ENCODE measurements at places on chromosomes 2 and 18. TPM values are rescaled to one million over a fixed set of nuclear protein-coding genes. Genes with fewer than 3 reads are reported as not detected.

SAG gene
- total RNA-seq = not detected

RAMP1 gene
- 1.0 TPM for total RNA-seq

HAAO gene
- total RNA-seq = 1.0 TPM

ZC3H6 gene
- total RNA-seq = 17.6 TPM

DNA sequence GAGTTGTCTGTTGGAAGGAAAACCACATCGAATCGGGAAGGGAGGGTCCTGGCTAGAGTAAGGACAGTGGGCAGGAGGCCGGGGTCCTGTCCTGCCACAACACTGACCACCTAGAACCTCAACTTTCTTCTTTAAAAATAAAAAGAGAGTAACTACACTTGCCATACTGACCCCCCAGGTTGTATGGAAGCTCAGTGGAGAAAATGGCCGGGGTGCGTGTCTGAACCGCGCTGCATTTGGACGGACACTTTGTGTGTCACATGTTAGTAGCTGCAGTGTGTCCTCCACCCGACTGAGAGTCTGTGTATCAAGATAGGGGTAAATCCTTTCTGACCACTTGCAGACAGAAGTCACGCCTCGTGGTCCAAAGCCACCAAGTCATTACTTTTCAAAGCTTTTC is 87.0 kb downstream of the GBX2 start:
- H3K27me3 ChIP-seq = peaks cover 2% of the 10 kb centered on the region
- H3K36me3 ChIP-seq = no peaks in the 10 kb centered on the region
- H3K4me1 ChIP-seq = no peaks in the 10 kb centered on the region

- no peak overlapping the region for H3K27ac ChIP-seq
- no peaks in the 10 kb centered on the region for H3K27me3 ChIP-seq
- DNase-seq = no peak
- H3K4me1 ChIP-seq = peaks cover 1% of the 10 kb centered on the region
- H3K4me3 ChIP-seq = no peak overlapping the region
- H3K36me3 ChIP-seq = no peaks in the 10 kb centered on the region
Measured at GRCh38 chr2:207898354-207898695, 127.0 kb downstream of the PLEKHM3 start.

DNA sequence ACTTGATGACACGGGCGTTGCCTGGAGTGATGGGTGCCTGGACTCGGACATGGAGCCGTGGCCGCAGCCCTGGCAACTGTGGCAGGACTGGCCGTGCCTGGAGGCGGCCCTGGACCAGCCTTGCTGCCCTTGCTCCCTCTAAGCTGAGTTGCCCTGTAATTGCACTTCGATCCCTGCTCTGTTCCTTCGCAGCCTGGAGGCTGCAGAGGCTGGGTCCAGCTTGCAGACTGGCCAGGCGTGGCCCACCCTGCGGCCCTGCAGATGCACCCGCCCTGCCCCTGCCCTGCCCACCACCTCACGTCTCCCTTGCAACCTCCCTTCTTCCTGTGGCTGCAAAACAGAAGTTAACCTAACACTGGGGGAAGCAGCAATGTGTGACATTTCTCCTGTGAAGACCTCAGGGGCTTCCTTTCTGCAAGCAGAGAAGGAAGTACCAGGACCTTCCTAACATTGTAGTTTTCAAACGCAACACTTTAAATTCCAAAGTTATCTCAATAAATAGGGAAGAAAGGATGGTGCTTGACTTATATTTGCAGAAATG is 174.6 kb upstream of the TPO start:
- no peak for DNase-seq
- no peaks in the 10 kb centered on the region for H3K27me3 ChIP-seq
- no peaks in the 10 kb centered on the region for H3K36me3 ChIP-seq
- no peak overlapping the region for H3K27ac ChIP-seq
- H3K4me1 ChIP-seq = no peaks in the 10 kb centered on the region
- no peak overlapping the region for H3K4me3 ChIP-seq

GRCh38 chr2:71609441-71609840 is 156.1 kb downstream of the DYSF start:
- H3K4me1 ChIP-seq = peaks cover 3% of the 10 kb centered on the region
- H3K36me3 ChIP-seq = no peaks in the 10 kb centered on the region
- peaks cover 9% of the 10 kb centered on the region for H3K27me3 ChIP-seq
- DNase-seq = no peak
- H3K27ac ChIP-seq = no peak overlapping the region

GRCh38 chr2:159455330-159455918 is 160.9 kb downstream of the BAZ2B start:
- H3K27ac ChIP-seq = no peak overlapping the region
- H3K4me1 ChIP-seq = peaks cover 21% of the 10 kb centered on the region
- no peaks in the 10 kb centered on the region for H3K36me3 ChIP-seq
- H3K27me3 ChIP-seq = no peaks in the 10 kb centered on the region

GRCh38 chr2:110124939-110125691 is 9.5 kb upstream of the MALL start:
- H3K27ac ChIP-seq = no peak overlapping the region
- no peak for DNase-seq
- H3K4me3 ChIP-seq = no peak overlapping the region
- no peaks in the 10 kb centered on the region for H3K4me1 ChIP-seq
- H3K36me3 ChIP-seq = no peaks in the 10 kb centered on the region

Data from activated CD8-positive, alpha-beta T cell treated with anti-CD3 and anti-CD28 coated beads for 36 hours (primary cell).